Right ventricle myocardium inferior (tissue), 1 donor: ENCODE measurements at places on chromosomes 5 and 9. TPM values are rescaled to one million over a fixed set of nuclear protein-coding genes. Genes with fewer than 3 reads are reported as not detected.

Gene REEP2
- total RNA-seq, result 5.2 TPM

Gene CWC27
- 21.3 TPM for total RNA-seq

Gene CNTNAP3
- total RNA-seq, result 7.4 TPM

Gene ZNG1F
- total RNA-seq, result 4.2 TPM

Gene CDC23
- total RNA-seq, result 16.0 TPM

Gene PDCD1LG2
- total RNA-seq, result 3.3 TPM

Gene RLN2
- total RNA-seq, result not detected

- no peak for DNase-seq
Measured at GRCh38 chr5:111655169-111655924, 101.6 kb downstream of the NREP start.

- no peak for DNase-seq
Measured at GRCh38 chr5:92207151-92207550, 824.0 kb upstream of the ARRDC3 start.

DNA sequence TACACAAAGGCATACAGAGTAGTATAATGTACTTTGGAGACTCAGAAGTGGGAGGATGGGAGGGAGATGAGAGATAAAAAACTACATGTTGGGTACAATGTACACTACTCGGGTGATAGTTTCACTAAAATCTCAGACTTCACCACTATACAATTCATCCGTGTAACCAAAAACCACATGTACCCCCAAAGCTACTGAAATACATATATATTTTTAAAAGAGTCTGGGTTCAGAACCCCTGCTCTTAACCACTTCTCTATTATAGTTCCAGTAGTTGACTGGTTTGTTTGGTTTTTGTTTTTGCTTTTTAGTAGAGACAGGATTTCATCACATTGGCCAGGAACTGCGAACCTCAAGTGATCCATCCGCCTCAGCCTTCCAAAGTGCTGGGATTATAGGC is 22.6 kb downstream of the SGTB start:
- DNase-seq, result no peak

- DNase-seq, result no peak
Measured at GRCh38 chr5:14258840-14259239, 115.7 kb downstream of the TRIO start.

- DNase-seq, result no peak
Measured at GRCh38 chr5:83718195-83718825, 2.3 kb downstream of the HAPLN1 start.

DNA sequence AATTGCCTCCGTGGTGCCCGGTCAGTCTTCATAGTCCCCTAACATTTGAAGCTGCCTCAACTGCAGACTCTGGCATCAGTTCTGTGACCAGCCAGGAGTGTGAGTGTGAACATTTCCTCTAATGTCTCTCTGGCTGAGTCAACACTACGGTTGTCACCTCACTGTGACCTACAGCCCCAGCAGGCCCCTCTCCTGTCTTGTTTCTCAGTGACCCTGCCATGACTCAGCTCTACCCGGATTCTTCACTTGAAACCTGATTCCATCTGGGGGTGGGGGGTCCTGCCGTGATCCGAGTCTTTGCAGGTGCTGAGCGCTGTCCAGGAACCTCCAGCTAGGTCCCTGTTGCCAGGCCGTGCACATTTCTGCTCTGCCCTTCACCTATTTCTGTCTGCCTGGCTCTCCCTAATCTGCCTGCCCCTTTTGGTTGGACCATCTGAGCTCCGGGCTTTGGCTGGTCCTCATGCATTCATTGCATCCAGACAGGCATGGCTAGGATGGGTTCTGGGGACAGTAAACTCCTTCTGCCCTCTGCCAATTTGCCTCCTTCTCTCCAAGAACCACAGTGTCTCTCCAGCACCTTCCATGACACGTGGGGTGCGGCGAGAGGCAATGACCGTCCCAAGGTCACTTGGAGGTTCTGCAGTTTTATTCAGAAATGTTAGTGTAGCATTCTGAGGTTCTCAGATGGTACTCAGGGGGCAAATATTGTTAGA is 24.2 kb downstream of the STC2 start:
- DNase-seq, result no peak

- DNase-seq, result no peak
Measured at GRCh38 chr5:148401604-148402003, 17.8 kb downstream of the FBXO38 start.

DNA sequence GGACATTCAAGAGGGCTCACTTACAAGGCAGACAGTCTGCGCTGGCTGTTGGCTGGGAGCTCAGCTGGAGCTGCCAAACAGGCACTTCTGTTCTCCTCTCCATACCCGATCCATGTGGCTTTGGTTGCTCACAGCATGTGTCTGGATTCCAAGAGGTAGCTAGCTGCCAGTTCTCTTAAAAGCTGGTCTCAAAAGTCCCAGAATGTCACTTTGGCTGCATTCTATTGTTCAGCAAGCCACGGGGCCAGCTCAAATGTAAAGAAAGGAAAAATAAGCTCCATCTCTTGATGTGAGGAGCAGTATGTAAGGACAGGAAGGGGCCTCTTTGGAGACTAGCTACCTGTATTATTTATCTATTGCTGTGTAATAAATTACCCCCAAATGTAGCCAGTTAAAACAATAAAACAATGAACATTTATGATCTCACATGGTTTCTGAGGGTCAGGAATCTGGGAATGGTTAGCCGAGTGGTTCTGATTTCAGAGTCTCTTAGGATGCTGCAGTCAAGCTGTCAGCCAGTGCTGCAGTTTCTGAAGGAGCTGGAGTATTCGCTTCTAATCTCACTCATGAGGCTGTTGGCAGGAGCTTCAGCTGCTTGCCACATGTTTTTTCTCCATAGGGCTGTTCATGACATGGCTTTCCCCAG is 112.7 kb upstream of the CLINT1 start:
- no peak for DNase-seq

DNA sequence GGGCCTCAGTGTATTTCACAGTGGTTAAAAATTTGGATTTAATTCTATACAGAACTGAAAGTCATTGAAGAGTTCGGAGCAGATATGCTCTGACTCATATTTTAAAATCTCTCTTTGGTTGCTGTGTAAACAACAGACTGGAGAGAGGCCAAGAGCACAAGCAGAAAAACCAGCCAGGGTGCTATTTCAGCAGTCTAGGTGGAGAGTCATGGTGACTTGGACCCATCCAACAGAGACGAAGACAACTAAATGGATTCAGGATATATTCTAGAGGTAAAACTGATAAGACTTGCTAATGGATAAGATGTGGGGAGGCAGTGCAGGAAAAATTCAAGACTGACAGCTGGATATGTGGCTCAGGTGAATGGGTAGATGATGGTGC is 168.9 kb downstream of the MAPKAP1 start:
- no peak for DNase-seq

DNA sequence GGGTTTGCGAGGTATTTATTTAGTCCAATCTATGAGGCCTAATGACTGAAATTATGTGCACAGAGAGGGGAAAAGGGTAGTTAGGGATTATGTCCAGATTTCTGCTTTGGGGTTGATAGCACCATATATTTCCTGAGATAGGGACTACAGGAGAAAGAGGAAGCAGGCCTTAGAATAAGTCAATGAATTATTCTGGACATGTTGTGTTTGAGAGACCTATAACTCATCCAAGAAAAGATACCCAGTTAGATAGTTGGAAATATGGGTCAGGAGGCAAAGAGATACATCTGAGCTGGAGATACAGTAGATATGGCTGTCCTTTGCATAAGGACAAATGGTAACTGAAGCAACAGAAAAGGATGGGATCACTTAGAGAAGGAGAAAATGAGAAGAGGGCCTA is 53.1 kb downstream of the NR3C1 start:
- no peak for DNase-seq

DNA sequence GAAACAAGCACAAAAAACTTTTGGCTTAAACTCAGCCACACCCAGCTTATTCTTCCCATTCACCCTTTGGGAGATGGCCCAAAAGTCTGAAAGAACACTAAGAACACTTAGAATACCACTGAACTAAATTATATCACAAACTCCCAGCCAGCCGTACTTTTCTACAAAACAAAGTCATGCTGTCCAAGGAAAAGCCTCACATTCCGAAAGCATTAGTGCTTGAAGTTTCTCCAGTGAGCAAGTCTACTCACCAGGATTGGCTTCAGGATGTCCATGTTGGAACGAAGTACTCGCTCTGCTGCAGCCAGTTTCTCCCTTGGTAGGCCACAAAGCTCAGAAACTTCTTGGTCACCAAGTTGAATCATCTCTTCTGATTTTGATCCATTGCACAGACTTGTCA is 69.7 kb downstream of the ABCA1 start:
- DNase-seq, result no peak

DNA sequence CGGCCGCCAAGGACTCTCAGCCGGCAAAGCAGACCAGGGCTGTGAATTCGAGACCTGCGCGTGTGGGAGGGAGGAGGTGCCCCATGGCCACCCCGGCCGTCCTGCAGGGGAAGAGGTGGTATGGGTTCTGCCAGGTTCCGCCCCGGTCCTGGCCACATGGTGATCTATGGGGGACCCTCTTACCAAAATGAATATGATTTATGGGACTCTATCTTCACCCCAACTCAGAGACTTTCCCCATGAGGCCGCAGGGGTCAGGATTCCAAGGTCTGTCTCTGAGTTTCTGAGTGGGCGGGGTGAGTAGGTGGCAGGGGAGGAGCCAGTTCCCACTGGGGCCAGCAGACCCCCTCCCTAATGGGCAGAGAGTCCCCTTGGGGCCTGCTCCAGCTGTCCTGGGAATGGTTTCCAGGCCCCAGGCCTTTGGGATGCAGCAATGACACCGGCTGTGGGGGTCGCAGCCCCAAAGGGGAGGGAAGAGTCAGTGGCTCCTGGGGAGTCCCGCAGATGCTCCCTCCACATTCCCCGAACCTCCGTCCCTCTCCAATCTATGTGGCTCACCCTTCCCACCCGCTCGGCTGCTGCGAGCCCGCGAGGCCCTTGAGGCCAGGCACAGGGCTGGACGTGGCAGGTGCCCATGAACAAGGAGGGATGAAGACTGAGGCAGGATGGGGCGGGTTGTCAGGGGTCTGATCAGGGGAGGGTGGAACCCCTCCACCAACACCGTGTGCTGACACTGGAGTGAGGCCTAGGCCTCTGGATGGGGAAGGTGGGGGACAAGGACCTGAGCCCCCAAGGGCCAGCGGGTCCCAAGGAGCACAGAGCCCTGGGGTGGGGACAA is 20.1 kb upstream of the NOTCH1 start:
- no peak for DNase-seq

DNA sequence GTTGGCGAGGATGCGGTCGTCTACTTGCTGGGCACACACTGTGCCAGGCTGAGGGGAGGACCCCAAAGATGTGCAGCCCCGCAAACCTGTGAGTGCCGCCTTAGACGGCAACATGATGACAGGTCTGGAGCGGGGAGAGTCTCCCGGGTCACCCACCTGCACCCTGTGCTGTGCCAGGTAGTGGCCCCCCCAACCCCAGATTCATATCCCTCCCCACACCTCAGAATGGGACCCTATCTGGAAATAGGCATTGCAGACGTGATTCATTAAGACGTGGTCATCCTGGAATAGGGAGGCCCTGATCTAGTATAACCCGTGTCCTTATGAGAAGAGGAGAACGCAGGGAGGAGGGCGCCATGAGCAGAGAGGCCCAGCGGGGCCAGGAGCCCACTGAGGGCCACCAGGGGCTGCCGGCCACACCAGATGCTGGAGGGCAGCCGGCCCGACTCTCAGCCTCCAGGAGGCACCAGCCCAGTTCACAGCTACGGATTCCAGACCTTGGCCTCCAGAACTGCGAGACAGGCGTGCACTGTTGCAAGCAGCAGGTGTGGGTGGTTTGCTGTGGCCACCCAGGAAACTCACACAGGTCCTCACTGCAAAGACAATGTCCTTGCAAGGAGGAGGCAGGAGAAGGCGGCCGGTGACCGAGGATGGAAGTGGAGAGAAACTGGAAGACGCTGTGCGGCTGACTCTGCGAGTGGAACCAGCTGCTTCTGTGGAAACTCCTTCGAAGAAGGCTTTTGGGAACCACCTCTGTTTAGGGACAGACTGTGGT is 131.9 kb upstream of the LPCAT1 start:
- DNase-seq, result no peak

GRCh38 chr5:166709691-166710090 is 1581.8 kb upstream of the WWC1 start:
- DNase-seq, result no peak

DNA sequence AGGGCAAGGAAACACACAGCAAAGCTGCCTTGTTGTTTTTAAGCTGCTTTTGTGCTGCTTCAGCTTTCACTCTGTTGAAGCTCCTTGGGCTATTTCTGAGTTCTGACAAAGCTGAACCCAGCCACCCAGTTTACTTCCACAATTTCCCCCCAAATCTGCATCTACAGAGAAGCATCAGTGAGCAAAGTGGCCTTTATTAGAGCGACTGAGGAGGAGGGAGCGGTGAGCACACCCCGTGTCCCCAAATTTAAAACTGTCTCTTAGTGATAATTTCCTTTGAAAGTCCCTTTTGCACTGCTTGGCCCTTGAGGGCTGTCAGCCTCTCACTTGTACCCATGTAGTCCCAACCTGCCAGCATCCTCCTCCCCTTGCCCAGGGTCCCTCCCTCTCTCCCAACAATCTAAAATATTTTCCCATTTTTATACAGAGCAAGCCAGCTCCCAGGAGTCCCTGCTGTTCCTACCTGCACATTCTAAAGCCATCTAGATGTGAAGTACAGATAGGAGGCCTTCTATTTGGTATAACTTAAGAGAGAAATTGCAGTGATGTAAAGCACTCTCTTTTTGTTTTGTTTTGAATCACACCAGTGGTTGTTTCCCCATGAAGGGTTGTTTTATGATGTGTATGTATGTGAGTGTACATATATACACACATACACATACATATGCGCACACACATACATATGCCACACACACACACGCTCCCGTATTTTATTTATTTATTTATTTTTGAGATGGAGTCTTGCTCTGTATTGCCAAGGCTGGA is 313.5 kb downstream of the TLE4 start:
- no peak for DNase-seq

DNA sequence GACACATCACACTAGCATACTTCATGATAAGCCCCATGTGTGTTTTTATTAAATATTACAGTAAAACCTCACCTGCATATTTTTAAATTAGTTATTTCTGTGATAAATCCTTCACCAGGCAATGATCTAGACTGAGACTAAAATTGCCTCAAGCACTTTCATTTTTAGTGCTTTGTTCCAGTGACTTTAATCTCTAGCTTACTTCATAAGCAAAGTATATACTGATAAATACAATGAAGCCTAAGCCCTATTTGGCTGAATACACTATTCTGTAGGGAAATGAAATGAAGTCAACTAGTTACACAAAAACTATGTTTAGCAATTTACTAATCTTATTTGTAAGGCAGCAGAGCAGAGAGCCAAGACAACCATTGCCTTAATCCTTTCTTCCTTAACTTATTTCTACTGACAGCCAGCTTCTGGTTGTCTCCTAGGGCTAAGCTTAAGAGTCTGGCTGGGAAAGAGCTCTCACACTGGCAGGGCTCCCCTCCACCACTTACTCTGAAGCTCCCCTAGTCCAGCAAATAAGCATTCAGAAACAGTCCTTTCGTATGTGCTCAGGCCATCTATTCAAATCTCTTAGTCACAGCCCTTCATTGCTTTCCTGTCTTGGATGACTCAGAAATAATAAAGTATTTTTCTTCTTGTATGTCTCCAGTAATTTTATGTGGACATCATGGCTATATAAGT is 31.4 kb upstream of the MTAP start:
- no peak for DNase-seq

DNA sequence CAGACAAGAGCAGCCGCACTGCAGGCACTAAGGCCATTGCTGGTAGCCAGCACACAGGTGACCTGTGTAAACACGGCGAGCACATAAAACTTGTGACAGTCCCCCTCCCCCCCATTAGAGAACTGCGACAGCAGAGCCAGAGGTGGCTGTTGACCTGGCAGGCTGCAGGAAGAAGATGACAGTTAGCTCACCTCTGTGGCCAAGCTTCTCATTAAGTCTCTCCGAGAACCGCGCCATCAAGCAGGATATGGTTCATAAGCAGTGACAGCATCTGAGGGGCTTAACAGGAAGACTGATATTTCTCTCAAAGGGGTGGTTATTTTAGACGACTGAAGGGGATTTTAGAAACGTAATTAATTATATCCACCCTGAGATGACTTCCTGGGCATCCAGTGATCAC is 5.2 kb downstream of the SURF4 start:
- DNase-seq, result no peak
